ENCODE measurements at places on chromosomes 1 and 21.

GRCh38 chr21:35190201-35190701 lies 141.1 kb upstream of the RUNX1 start:
- DNase-seq: no peak

- no peak for DNase-seq
Observed at GRCh38 chr1:185843297-185843869, 109.2 kb downstream of the HMCN1 start.

DNA sequence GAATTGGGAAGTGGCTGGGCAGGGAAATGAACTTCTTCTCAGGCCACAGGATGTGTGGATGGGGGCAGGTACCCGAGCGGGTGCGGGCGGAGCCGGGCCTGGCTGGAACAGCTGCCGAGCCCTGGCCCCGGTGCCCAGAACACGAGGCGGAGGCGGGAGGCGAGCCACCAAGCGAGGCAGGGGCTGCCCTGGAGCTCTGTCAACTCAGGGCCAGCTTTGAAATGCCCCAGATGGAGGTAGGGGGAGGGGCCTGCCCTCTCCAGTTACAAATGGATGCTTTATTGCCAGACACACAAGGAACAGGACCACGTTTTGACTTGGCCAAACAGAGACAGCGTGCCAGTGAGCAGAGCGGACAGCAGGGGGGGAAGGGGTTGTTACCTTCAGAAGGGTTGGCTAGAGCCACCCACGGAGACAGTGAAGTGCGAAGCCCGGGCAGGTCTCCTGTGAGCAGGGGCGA lies 240.4 kb downstream of the SDCCAG8 start:
- DNase-seq: no peak

- DNase-seq: peak; percentile 27
Observed at GRCh38 chr1:62391369-62391971, 45.4 kb upstream of the USP1 start.

GRCh38 chr1:3903141-3904005 lies 3.3 kb upstream of the C1orf174 start:
- peak; percentile 32 for DNase-seq

GRCh38 chr1:182317611-182318161 lies 73.9 kb downstream of the GLUL start:
- DNase-seq: no peak

GRCh38 chr1:160309185-160309557 lies 24.2 kb upstream of the PEX19 start:
- no peak for DNase-seq

GRCh38 chr1:65942476-65942875 lies 149.8 kb downstream of the PDE4B start:
- DNase-seq: no peak

DNA sequence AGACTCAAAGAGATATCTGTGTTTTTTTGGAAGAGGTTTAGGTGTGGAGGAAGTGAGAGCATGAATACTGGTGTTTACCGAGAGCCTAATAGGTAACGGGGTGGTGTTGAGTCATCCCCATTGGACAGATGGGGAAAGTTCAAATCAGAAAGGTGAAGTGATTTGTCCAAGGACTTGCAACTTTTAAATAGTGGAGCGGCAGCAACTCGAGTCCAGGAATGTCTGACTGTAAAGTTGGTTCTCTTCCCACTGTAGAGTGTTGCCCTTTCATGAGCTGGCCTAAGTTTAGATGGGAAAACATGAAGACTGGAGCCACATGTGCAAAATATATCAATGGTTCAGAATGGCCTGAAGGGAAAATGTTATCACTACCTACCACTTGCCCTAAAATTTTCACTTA lies 125.7 kb downstream of the LYPLAL1 start:
- no peak for DNase-seq

DNA sequence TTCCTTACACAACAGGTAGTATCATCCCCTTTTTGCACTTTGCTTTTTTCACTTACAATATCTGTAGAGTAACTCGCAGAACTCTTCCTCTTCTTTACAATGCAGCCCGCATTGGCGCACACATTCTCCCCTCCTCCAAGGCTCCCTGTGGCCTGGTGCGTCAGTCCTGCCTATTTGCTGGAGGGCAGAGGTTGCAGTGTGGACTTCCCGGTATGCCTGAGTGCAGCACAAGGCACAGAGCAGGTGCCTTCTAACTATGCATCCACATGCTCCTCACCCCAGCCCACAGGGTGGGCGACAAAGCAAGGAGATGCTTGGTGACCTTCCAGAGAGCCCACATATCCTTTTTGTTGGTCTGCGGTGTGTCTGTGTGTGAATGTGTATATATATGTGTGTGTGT lies 53.3 kb downstream of the ARHGEF11 start:
- no peak for DNase-seq
